ENCODE measurements at places on chromosomes 2 and 18.

- no peak for DNase-seq
These were observed 20.1 kb upstream of the TTC39C start for GRCh38 chr18:23994361-23994902.

DNA sequence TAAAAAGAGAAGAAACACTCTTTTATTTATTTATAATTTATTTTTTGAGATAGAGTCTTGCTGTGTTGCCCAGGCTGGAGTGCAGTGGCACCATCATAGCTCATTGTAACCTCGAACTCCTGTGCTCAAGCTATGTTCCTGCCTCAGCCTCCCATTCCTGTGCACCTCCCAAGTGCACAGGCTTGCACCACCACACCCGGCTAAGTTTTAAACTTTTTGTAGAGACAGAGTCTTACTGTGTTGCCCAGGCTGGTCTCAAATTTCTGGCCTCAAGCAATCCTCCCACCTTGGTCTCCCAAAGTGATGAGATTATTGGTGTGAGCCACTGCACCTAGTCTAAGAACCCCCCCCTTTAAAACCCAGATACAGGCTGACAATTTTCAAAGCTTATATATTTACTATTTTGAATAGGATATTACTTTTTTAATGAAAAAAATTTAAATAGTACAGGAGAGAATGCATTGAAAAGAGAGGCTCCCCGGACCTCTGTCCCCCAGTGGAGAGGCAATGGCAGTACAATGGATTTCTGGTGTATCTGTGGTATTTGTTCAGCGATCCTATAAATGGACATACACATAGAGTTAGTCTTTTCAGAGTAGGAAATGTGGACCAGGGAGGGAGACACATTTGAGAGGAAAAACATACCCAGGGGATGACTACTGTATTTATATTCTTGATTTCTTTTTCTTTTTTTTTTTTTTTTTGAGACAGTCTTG is 48.1 kb upstream of the CNOT11 start:
- DNase-seq, result no peak

DNA sequence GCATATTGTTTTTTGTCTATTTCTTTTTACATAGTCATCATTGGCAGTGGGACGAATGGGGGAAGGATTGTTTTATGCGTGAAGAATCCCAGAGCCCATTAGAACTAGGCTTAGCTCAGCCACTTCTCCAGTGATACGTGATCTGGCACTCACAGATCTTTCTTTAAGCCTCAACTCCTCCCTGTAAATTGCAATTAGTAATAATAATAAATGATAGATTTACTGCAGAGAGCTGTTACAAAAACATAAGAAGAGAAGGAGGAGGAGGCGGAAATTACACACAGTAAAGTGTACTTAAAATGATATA is 629.3 kb downstream of the NRXN1 start:
- no peak for DNase-seq

GRCh38 chr2:69917852-69918251 is 2.9 kb downstream of the MXD1 start:
- no peak for DNase-seq

GRCh38 chr2:126446106-126446695 is 209.8 kb upstream of the GYPC start:
- DNase-seq, result no peak

DNA sequence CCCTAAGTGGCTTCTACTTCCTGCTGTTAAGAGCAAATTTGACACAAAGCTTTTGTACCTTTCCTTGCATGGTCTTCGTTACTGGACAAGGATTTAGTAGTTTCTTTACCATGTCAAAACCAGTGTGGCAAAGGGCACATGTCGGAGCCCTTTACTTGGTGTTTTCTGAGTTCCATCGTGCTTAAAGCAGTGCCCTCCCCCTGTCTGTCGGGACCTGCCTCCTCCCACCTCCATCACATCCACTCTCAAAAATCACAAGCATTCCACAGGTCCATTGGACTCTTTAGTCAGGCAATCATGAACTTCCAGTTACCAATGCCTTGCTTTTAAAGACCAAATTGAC is 763 bp downstream of the CCDC141 start:
- no peak for DNase-seq

GRCh38 chr2:72891091-72891818 is 4.0 kb downstream of the SPR start:
- no peak for DNase-seq

GRCh38 chr18:25229081-25229480 is 122.9 kb downstream of the ZNF521 start:
- no peak for DNase-seq

GRCh38 chr2:230043461-230043860 is 25.3 kb downstream of the SLC16A14 start:
- no peak for DNase-seq

GRCh38 chr2:124309563-124310138 is 284.6 kb downstream of the CNTNAP5 start:
- no peak for DNase-seq

DNA sequence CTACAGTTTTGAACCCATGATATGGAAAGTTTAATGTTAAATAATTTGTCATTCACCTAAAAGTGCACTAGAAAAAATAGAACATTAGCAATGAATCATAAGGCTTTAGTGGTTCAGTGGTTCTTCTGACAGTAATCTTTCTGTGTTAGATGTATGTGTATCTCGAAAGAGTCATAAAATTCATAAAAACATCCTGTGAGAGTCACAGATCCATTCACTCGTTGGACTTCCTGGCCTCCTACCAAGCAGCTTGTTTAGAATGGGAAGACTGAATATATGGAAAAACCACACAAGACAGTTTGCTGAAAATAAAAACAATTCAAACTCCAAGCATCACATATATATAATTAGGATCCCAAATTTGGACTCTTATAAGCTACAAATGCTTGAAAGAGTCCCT is 34.8 kb downstream of the ADNP2 start:
- no peak for DNase-seq

DNA sequence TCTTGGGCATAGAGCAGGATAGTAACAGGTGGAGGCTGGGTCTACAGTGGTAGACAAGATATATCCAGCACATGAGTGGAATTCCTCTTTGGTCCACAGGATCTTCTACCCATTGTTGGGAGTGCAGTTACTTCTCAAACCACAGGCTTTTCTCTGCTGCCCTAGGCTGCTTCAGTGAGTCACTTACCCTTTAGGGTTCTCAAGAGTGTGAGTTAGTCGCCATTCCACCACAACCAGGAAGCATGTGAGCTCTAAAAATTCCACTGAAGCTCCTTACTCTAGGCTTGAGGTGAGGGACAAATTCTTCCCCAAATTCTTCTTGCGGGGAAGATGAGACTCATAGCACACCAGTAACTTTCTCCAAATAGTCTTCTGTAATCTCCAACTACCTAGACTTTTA is 189.4 kb downstream of the PLCL1 start:
- no peak for DNase-seq

DNA sequence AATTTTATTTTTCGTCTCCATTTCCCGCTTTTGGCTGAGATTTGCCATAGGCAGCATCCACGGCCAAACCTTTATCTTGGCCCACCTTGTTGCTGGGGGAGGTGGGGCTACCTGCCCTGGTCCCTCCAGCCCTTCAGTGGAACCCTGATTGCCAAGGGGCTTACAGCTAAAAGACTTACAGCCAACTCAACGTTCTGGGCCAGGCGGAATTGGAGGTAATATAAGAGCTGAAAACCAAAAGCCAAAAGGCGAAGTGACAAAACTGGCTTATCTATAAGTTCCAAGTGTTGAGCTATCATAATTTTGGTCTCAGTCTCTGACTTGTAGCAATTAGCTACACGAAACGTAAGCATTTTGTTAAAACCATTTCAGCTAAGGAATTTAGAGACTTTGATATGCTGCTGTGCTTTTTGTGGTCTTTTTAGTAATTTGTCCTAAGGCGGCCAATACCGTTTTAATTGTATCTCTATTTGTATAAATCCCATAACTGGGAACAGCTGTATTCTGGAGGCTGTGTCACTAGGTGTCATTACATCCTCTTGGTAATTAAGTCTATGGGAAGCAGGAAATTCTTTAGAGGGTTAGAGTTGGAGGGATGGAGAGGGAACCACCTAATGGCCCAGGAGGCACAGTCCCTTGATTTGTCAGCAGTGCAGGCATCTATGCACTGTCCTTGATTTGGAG is 24.0 kb downstream of the PDCD1 start:
- DNase-seq, result no peak

GRCh38 chr2:99240431-99240830 is 15.0 kb downstream of the LYG2 start:
- no peak for DNase-seq
